ENCODE measurements at places on chromosomes 1 and 21. TPM values are rescaled to one million over a fixed set of nuclear protein-coding genes. Genes with fewer than 3 reads are reported as not detected.
A peak's percentile ranks its signal among the peaks of the same experiment; 100 is the strongest.

GRCh38 chr21:38788275-38788905 lies 17.3 kb upstream of the ETS2 start:
- no peak for DNase-seq

DNA sequence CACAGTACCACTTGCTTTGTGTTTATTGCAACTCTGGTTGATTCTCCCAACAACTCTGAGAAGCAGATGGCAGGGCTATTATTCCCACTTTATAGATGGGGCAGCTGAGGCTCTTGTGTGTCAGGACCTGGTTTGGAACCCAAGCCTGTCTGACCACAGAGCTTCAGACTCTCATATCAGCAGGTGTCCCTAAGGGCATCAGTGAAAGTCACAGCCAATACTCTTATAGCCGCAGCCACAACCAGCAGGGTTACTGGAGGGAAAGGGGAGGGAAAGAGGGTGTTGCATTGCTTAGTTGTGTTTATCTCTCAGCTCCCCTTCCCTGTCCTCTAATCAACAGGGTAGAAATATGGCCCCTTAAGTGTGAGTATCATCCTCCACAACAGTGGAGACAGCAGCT lies 304.0 kb downstream of the RRAGC start:
- no peak for DNase-seq

DNA sequence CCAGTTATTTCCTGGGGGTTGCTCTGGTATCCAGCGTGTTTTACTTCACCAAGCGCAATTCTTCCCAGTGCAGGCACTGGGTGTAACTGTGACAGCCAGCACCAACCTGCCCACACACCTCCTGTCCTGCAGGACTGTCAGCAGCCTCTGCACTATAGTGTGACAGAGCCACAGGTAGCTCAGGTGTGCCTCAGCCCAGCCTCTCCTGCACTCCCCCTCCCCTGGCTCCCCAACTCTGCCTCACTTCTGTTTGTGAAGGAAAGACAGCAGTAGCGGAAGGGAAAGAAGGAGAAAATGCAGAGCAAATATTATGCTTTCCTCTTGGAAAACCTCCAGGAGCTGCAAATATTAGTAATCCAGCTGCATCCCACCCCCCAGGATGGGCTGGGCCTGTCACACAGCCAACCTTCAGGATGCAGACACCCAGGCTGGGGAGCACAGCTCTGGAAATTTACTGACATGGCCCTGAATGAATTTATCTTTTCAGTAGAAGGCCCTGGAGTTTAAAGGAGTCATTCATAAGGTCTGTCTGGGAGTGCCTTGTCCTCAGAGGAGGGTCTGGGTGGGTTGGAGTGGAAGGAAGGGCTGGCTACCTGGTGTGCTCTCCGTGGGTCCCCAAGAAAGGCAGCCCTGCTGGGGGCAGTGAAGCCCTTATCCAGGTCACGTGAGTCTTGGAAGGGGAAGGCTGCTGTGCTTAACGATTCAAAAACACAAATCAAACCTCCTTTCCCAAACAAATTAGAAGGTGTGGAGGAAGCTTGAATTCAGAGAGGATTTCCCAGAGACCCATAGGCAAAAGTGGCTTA lies 20.9 kb downstream of the CAPN2 start:
- peak; percentile 25 for DNase-seq

DNA sequence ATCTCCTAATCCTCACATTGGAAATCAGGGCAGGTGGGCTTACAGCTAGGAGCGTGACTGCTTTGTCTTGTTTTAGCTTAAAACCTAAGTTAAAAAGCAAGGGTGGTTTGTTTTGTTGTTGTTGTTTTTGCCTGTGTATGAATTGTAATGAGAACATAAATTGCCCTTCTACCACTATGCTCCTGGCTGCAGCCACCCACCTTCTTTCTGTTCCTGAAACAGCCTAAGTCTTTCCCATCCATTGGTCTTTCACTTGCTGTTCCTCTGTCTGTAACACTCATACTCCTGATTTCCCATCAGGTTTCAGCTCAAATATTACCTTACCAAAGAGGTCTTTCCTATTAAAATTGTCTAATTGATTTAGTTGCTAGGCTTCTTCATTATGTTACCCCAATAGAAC lies 604 bp upstream of the TMEM79 start:
- no peak for DNase-seq

TMCC2 gene
- total RNA-seq: 16.5 TPM

- no peak for DNase-seq
Measured at GRCh38 chr1:231500666-231501065, 27.8 kb upstream of the TSNAX start.

GLUL gene
- total RNA-seq: 477 TPM

RNU1-4 gene
- 34,682 TPM for total RNA-seq

GRCh38 chr1:61226791-61227567 lies 144.6 kb downstream of the NFIA start:
- DNase-seq: no peak

- DNase-seq: no peak
Measured at GRCh38 chr1:40630488-40631223, 34.8 kb downstream of the RIMS3 start.

PCSK9 gene
- 11.1 TPM for total RNA-seq

GRCh38 chr1:31564606-31564989 lies 11.7 kb upstream of the TINAGL1 start:
- DNase-seq: no peak
